ENCODE measurements at places on chromosomes 1 and 21. TPM values are rescaled to one million over a fixed set of nuclear protein-coding genes. Genes with fewer than 3 reads are reported as not detected.

DNA sequence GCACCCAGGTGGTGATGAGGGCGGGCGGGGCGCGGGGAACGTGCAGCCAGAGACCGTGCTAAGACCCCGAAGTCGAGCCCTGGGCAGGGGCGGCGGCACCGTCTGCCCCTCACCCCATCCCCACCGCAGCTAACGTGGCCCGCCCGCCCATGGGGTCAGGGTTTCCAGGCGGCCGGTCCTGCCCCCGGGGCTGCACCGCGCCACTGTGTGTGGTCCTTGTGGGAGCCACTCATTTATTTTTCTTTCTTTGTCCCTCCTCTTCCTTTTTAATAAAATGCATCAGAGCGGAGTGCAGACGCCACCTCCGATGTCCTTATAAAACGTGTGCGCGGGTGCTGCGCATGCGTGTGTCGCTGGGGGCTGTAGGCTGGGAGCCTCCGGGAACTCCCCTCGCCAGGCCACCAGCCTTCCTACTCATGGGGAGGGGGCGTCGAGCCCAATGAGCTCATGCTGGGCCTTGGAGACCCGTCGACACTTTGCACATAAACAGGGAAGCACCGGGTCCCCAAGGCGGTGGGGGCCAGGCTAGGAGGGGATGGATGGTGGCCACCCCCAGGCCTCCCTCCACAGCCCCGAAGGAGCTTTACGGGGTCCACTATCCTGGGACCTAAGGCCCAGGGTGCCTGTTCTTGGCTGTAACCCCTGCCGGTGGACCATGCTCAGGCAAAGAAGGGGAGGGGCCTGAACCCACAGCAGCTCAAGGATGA, 59.9 kb downstream of the WNT9A start:
- DNase-seq = no peak

Gene TMEM79
- polyA plus RNA-seq = 5.1 TPM

DNA sequence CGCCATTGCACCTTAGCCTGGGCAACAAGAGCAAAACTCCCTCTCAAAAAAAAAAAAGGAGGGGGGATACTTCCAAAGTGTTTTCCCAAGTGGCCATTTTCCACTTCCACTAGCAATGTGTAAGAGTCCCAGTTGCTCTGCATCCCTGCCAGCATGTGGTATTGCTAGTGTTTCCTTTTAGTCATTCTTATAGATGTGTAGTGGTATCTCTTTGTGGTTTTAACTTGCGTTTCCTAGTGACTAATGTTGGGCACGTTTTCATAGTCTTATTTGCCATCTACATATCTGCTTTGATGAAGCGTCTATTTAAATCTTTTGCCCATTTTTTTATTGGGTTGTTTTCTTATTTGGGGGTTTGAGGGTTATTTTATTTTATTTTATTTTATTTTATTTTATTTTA, 31.1 kb downstream of the INAVA start:
- DNase-seq = no peak

DNA sequence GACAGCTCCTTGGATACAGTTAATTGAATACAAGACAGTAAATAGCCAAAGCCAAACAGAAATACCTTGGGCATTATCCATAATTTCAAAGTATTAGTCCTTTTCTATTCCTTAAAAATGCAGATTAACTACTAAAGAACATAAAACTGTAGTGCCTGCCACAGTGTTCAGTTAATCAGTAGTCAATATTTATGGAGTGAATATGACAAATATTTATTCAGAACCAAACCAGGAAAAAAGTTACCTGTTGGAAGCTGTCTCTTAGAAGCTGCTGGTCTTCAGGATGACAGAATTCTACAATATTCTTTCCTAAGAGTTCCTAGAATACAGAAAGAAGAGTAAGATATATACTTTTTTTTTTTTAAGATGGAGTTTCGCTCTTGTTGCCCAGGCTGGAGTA, 18.2 kb upstream of the CTSK start:
- no peak for DNase-seq

DNA sequence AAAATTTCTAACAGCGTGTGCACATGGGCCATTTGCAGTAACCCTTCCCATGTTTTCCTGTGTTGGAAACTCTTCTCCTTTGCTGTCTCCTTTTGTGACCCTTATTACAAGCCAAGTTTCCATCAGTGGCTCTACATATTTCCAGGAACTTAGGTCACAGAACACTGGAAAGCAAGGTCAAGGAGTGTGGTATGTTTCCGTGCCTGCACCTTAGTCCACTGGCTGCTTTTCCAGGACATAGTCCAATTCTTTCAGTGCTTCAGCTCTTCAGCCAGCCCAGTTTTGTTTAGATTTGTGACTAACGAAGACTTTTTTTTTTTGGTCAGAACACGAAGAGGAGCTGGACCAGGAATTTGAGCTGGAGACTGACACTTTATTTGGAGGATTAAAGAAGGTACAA, 33.8 kb downstream of the HHAT start:
- no peak for DNase-seq

DNA sequence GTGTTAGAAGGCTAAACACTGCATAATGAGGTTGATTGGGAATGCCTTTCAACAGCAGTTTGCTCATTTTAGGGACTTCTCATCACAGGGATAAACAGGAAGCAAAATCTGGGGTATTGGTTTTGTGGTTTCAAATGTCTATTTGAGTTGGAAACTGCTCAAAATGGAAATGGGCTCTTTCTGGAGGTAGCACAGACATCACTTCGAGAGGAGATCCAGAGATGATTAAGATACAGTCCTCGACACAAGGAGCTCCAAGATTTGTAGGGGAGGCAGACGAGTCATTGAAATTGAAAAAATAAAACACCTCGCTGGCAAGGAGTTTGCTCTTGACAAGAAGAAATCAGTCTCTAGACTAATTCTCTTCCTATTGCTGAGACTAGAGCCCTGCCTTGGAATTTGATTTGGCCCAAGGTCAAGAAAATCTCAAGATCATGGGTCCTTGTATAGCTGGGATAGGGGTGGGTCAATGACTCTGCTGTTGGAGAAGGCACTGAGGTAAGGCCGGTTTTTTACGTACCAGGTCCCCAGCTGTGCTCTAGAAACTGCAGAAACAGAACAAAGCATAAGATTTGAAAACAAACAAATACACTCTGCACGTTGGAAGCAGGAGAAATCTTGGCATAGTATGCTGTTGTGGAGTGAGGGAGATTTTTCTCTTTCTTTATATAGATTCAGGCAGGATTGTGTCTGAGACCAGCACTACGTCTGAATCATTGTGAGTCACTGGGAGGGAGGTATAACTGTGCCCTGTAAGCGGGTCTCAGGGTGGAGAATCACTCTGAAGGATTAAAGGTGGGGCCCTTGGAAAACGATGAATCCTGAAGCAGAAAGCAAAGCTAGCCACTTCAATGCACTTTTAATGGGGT, 17.7 kb upstream of the KLHDC8A start:
- no peak for DNase-seq

DNA sequence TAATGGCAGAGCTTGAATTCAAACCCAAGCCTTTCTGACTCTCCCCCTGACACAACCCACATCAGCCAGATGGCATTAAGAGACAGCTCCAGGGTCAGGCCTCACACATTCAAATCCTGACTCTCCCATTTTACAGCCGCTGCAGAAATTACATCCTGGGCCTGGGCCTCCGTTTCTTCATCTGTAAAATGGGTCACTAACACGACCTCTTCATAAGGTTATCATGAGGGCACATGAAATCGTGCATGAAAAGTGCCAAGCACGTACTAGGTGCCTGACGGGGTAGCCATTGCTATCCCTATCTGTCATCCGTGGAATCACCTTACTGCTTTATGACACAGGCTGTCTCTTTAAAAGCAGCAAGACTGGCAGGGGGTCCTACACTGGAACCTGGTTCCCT, 19.8 kb upstream of the CASZ1 start:
- no peak for DNase-seq

GRCh38 chr1:80535466-80535865, 1265.3 kb upstream of the ADGRL2 start:
- DNase-seq = no peak

GRCh38 chr1:78369546-78369945, 121.2 kb upstream of the PTGFR start:
- DNase-seq = no peak

GRCh38 chr21:26106562-26106961, 64.0 kb downstream of the APP start:
- no peak for DNase-seq

DNA sequence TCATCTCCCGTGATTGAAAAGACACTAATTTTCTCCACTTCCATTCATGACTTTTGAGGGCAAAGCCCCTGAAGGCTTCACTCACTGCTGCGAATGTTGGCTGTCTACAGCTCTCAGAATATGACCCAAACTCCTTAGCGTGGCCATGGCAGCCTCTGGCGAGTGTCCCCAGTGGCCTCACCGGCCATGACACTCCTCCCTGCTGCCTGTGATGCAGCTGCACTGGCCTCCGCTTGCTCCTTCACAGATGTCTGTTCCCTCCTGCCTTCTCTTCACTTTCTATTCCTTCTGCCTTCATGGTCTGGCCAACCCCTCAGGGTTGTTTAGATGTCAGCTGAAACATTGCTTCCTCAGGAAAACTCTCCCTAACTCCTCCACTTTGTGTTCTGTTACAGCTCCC, 30.8 kb upstream of the PTPRF start:
- no peak for DNase-seq

Gene MFSD2A
- polyA plus RNA-seq = 14.8 TPM

DNA sequence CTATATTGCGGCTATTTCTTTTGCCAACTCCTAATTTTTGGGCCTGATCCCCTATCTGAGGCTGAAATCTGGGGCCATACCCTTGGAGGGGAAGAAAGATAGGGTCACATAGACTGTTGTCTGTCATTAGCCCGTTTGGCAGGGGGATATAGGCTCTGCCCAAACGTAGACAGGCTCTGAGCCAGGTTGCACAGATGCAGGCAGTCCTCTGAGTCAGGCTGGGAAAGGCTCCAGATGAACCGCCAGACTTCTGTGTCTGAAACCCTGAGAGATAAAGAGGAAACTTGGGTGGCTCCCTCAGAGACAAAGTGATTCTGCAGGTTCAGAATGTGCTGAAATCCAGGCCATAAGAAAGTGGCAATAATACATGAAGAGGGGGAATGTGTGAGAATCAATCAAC, 4.0 kb upstream of the CAP1 start:
- no peak for DNase-seq

Gene LCE2A
- not detected for polyA plus RNA-seq

- DNase-seq = no peak
Observed at GRCh38 chr1:103459346-103459745, 66.2 kb upstream of the RNPC3 start.

DNA sequence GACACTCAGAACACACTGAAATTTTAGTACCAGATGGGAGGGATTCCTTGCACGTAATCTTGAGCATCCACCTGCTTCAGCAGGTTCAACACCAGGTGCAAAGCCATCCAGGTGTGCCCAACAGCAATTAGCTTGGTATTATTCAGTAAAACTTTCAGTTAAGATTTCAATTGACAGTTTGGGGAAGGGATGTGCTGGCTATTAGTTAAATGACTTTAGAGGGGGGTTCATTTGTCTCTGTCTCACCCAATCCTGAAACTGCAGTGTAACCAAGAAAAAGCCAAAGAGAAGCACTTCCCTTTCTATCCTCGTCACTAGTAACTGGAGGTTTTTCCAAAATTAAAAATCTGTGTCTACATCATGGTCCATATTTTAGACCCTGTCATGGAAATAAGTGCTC, 90.9 kb downstream of the PIK3R3 start:
- DNase-seq = no peak

GRCh38 chr1:59032228-59032627, 248.4 kb upstream of the JUN start:
- DNase-seq = no peak

DNA sequence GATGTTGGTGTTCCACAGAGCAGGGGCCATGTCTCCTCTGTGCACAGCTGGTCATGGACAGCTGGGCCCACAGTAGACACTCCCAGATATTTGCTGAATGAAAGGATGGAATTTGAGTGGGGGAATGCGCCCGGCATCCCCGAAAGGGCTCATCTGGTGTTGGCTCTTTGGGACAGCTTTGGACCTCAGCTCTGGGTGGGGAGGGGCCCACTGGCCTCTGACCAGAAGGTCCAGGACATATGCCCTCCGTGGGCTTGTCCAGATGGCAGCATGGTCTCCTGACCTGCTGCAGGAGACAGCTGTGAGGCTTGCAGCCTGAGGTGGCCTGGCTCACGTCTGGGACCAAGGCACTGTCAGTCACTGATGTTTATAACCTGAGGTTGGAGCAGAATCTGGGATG, 160.4 kb upstream of the AJAP1 start:
- DNase-seq = no peak

Gene DIO1
- polyA plus RNA-seq = not detected

DNA sequence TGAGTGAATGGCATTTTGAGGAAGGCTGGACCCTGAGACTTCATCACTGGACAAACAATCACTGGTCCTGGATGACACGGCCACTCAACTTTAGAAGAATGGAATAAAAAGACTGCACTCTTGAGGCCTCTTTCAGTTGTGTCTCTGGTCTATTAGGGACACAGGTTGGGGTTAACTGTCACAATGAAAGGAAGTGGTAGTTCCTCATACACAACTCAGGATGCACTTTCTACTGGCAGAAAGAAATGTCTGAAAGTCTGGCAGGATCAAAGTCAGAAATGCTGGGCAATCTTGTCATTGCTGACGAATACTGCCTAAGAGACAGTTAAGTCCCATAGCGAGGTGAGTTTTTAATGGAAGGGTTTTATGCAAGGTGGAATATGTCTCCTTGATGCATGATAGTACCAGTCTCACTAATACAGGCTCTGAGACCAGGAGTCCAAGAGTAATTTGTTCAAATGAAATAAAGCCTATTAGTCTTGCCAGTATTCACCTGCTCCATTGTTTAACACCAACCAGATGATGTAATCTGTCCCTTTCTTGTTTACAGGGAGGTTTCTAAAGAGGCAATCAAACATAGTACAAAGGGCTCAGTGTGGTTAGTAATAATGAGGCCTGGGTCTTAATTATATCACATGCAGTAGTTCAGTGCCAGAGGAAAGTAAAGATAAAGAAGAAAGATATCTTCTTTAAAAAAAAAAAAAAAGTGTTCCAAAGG, 11.2 kb upstream of the RRP15 start:
- DNase-seq = no peak

DNA sequence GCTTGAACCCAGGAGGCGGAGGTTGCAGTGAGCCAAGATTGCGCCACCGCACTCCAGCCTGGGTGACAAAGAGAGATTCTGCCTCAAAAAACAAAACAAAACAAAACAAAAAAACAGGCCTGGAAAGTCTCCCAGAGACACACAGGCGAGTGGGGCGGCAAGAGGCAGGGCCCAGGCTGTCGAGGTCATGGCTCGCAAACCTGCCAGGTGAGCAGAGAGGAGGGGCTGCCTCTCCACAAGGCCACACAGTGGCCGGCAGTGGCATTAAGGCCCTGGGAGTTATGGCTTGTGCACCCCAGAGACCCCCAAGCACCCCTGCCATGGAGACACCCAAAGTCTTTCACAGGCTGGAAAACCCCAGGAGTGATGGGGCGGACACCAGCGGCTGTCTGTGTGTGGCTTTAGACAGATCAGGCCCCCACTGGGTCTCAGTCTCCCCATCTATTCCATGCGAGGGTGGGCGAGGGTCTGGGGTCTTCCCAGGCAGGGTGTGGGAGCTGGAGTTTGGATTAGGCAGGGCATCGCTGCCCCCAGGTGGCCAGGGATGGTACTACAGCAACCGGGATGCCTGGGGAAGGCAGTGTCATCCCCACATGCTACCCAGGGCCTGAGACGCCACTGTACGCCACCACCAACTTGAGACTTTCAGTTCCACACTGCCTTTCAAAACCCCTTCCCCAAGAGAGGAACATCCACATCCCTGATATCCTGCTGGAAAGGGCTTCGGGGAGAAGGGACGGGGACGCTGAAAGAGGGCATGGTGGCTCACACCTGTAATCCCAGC, 7.3 kb upstream of the CTRC start:
- no peak for DNase-seq

GRCh38 chr21:46000182-46000730, 18.7 kb downstream of the COL6A1 start:
- DNase-seq = no peak

- DNase-seq = no peak
Observed at GRCh38 chr21:46099476-46099875, 1.6 kb downstream of the COL6A2 start.

Data from GM12878 (cell line).